ENCODE measurements at places on chromosomes 1 and 21. TPM values are rescaled to one million over a fixed set of nuclear protein-coding genes. Genes with fewer than 3 reads are reported as not detected.

GRCh38 chr1:156368889-156369684, at the start of gene RHBG:
TSS of gene RHBG (plus strand) at chr1:156369211. CDS start at chr1:156369250, 39 bp downstream.
- no peaks in the 10 kb centered on the region for H3K36me3 ChIP-seq
- H3K4me1 ChIP-seq, result no peaks in the 10 kb centered on the region
- no peak within 1 kb of the TSS for H3K27ac ChIP-seq
- peaks cover 28% of the 10 kb centered on the region for H3K27me3 ChIP-seq
- peak within 1 kb of the TSS; percentile 43 for H3K4me3 ChIP-seq

DNA sequence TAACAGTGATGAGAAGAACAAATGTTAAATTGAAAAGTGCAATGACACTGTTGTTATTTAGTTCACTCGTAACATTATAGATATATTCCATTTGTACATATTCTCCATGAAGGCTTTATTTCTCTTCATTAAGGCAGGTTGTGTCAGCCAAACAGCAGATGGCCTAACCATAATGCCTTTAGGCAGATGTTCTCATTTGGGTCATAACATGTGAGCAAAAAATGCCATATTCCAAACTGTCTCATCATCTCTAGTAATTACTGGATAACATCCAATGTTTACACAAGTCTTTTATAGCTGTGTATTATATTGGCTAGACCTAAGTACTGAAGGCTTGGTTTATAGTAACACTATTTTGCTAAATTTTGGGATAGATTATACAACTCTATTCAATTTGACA, 87.2 kb upstream of the CHODL start:
- H3K4me3 ChIP-seq, result no peak overlapping the region
- DNase-seq, result no peak
- no peaks in the 10 kb centered on the region for H3K36me3 ChIP-seq
- H3K27me3 ChIP-seq, result no peaks in the 10 kb centered on the region

- H3K27ac ChIP-seq, result no peak overlapping the region
- H3K27me3 ChIP-seq, result no peaks in the 10 kb centered on the region
- H3K36me3 ChIP-seq, result no peaks in the 10 kb centered on the region
Measured at GRCh38 chr1:180096584-180097325, 57.9 kb upstream of the QSOX1 start.

DNA sequence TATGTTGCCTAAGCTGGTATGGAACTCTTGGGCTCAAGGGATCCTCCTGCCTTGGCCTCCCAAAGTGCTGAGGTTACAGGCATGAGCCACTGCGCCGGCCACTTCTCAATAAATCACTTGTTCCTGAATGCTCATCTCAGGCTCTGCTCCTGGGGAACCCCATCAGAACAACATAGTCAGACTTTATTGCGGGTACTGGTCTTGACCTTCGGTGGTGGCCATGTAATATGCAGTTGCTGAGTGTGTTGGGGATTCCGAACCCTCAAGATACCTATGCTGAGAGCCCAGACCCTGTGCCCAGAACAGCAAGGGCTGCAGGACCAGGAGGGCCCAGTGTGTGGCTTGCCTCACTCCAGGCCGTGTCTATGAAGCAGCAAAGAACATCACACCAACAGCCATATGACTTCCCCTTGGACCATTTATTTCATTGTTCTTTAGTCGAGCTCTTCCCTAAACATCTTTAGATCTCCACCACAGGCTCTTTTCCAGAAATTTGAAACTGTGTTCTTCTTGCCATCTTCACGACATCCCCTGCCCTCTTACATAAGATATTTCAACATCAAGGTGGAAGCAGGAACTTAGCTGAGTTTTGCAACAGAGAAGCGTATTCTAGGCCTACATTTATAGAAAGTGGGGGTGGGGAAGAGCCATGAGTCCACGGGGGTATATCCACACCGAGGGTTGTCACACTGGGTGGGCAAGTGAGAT, 12.7 kb upstream of the SDHB start:
- no peak for DNase-seq
- peak overlapping the region; percentile 74 for H3K27ac ChIP-seq
- no peaks in the 10 kb centered on the region for H3K27me3 ChIP-seq
- no peaks in the 10 kb centered on the region for H3K36me3 ChIP-seq

DNA sequence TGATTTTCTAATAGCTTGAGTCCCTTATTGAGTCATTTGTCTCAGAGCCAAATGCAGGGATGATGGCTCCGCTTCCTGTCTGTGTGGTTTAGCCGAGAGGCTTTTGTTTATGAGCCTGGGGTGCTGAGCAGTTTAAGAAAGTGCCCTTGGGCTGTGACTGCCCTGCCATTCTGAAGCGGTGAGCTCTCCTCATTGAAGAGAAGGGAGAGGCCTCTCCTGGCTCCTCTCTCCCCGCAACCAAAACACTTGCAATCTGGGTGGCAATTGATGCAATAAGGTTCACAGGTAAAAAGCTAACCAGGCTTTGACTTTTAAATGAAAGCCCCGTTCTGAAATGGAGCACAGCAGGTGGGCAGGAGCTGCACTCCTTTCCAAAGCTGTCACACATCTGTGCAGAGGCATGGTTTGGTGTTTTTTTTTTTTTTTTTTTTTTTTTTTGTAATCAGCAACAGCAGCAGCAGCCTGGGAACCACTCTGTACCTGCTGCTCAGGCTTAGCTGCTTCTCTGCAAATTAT, 403.7 kb downstream of the SIPA1L2 start:
- no peaks in the 10 kb centered on the region for H3K27me3 ChIP-seq
- H3K4me3 ChIP-seq, result no peak overlapping the region
- H3K27ac ChIP-seq, result no peak overlapping the region
- H3K4me1 ChIP-seq, result no peaks in the 10 kb centered on the region

- no peak overlapping the region for H3K27ac ChIP-seq
- H3K27me3 ChIP-seq, result no peaks in the 10 kb centered on the region
- H3K36me3 ChIP-seq, result no peaks in the 10 kb centered on the region
- no peak overlapping the region for H3K4me3 ChIP-seq
- peaks cover 49% of the 10 kb centered on the region for H3K4me1 ChIP-seq
- DNase-seq, result no peak
Measured at GRCh38 chr1:59604191-59604590, 210.6 kb upstream of the HOOK1 start.

- no peak overlapping the region for H3K27ac ChIP-seq
- no peak for DNase-seq
- no peaks in the 10 kb centered on the region for H3K36me3 ChIP-seq
- H3K4me3 ChIP-seq, result no peak overlapping the region
- H3K4me1 ChIP-seq, result no peaks in the 10 kb centered on the region
- H3K27me3 ChIP-seq, result no peaks in the 10 kb centered on the region
Measured at GRCh38 chr1:211625040-211625439, 46.1 kb upstream of the SLC30A1 start.

GRCh38 chr1:22503721-22504410, 52.2 kb downstream of the ZBTB40 start:
- peaks cover 22% of the 10 kb centered on the region for H3K36me3 ChIP-seq
- H3K27me3 ChIP-seq, result no peaks in the 10 kb centered on the region
- no peak overlapping the region for H3K27ac ChIP-seq

- H3K4me1 ChIP-seq, result peaks cover 12% of the 10 kb centered on the region
- H3K4me3 ChIP-seq, result no peak overlapping the region
- H3K36me3 ChIP-seq, result no peaks in the 10 kb centered on the region
Measured at GRCh38 chr1:232627645-232628334, 2.1 kb downstream of the SIPA1L2 start.

DNA sequence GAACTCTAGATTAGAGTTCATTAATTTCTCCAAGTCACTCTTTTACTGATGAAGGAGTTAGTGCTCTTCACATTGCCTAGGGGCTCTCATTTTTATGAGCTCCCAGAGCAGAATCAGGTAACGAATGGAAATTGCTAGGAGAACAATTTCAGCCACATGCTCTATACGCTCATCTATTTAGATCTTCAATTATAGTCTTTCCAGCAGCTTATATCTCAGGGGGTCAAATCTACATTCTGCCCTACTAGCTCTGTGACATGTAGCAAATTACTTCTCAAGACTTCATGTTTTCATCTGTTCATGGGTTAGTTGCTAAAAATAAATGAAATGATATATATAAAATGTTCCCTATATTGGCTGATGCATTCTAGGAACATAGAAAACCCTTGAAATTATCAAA, 183.6 kb downstream of the PLPP3 start:
- H3K27me3 ChIP-seq, result no peaks in the 10 kb centered on the region
- DNase-seq, result no peak
- H3K27ac ChIP-seq, result no peak overlapping the region
- H3K4me3 ChIP-seq, result no peak overlapping the region
- no peaks in the 10 kb centered on the region for H3K36me3 ChIP-seq

DNA sequence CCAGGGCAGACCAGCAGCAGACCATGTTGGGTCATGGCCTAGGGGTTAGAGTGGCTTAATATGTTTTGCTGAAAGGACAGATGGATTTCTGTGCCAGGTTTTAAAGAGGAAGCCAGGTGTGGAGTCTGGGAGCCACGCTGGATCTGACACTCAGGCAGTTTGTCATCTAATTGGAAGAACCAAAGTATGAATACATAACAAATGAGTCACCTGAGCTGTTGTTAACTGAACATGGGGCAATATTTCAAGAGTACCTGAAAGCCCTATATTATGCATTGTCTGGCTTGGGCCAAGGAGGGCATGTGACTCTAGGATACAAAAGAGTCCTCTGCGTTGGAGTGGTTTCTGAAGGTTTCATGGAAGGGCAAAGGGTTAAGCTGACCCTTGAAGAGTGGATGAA, 70.6 kb downstream of the LMO4 start:
- H3K36me3 ChIP-seq, result no peaks in the 10 kb centered on the region
- no peak for DNase-seq
- no peaks in the 10 kb centered on the region for H3K4me1 ChIP-seq
- H3K27me3 ChIP-seq, result no peaks in the 10 kb centered on the region

DNA sequence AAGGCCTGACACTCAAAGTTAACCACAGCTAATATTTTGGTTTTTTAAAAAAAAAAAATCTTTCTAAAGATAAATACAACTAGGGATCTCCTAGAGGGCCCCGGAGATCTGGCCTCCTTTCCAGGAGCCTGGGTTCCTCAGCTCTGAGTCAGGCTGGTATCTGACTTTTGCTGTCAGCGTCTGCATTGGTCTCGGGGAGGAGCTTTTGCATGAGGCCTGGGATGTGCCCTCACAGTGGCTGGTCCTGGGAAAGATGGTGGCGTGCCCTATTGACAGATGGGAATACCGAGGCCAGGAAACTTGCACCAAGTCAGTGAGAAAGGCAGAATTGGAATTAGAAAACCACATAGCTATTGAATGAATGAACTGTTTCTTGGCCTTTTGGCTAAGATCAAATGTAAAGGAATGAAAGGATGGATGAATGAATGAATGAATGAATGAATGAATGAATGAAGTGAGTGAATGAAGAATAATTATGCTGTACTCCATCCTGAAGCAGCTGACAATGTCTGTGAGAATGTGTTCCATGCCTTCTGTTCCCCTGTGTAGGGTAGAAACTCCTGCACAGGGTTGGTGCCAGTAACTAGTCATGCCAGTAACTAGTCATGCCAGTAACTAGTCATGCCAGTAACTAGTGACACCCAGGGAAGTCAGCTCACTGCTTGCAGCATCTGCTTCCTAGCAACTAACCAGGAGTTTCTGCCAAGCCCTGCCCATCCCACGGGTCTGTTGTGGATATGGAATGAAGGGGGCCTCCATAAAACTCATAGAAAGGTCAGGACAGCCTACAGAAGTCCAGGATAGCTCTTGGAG, 242.5 kb upstream of the VAMP3 start:
- no peak overlapping the region for H3K27ac ChIP-seq
- no peaks in the 10 kb centered on the region for H3K4me1 ChIP-seq
- DNase-seq, result no peak

DNA sequence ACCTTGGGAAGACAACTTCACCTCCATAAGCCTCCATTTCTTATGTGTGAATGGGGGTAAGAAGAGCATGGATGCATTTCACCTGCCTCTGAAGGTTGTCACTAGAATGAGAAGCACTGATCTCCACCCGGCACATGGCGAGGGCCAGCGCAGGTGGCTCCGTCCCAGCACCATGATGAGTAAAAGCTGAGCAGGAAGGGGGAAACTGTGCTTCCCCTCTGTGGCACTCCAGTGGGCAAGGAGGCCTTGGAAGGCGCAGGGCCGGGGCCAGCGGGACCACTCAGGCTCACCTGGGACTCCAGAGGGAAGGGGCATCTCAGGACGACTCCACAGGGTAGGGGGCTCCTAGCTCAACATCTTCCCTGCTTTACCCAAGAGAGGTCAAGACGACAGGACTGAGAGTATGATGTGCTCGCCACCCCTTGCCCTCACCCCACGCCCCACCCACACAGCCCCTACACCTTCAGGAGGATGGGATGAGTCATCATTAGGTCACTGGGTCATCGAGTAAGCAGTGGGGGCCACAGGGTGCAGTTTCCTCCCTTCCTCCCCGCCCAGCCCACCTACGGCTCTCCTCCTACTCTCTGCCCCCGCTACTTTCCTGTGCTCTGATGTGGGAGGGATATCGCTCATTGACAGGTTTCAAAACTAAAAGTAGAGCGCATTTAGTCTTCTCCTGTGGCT, 112.1 kb downstream of the HIVEP3 start:
- no peaks in the 10 kb centered on the region for H3K27me3 ChIP-seq
- no peak overlapping the region for H3K4me3 ChIP-seq
- H3K4me1 ChIP-seq, result peaks cover 25% of the 10 kb centered on the region

DNA sequence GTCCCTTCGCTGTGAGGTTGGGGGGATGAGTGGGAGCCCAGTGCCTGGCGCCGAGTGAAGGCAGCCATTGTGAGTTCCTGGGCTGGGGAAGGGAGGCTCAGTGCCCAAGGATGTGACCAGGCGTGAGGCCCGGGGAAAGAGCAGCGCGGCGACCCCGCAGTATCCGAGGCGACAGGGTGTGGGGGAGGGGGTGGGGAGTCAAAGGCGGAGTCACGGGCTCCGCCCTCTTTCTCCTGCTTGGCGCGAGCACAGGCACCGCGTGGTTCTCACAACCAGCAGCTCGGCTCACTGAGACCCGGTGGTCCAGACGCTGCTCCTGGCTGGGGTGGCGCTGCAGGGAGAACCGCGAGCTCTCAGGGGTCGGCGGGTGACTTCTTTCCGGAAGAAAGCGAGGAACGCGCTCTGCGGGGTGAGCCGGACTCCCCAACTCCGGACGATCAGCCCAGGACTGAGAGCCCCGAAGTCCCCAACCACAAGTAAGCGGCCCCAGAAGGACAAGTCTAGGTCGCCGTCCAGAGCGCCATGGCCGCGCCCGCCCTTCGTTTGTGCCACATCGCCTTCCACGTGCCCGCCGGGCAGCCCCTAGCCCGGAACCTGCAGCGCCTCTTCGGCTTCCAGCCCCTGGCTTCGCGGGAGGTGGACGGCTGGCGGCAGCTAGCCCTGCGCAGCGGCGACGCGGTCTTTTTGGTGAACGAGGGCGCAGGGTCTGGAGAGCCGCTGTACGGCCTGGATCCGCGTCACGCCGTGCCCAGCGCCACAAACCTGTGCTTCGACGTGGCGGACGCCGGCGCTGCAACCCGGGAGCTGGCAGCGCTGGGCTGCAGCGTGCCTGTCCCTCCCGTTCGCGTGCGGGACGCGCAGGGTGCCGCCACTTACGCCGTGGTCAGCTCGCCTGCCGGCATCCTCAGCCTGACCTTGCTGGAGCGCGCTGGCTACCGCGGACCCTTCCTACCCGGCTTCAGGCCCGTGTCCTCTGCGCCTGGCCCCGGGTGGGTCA, at the start of gene HPDL:
HPDL (plus strand) TSS at position 269 of the 997 bp plus-strand sequence; CDS start at position 523, 254 bp downstream.
- H3K27me3 ChIP-seq, result no peaks in the 10 kb centered on the region
- DNase-seq, result peak; percentile 38
- peak within 1 kb of the TSS; percentile 33 for H3K27ac ChIP-seq
- peaks cover 5% of the 10 kb centered on the region for H3K4me1 ChIP-seq
- H3K36me3 ChIP-seq, result no peaks in the 10 kb centered on the region

- H3K4me3 ChIP-seq, result no peak overlapping the region
- no peaks in the 10 kb centered on the region for H3K36me3 ChIP-seq
- H3K27ac ChIP-seq, result no peak overlapping the region
- H3K27me3 ChIP-seq, result no peaks in the 10 kb centered on the region
- no peak for DNase-seq
Measured at GRCh38 chr21:44760376-44760775, 41.2 kb downstream of the UBE2G2 start.

KCNC4 gene
- 3.7 TPM for total RNA-seq

SPRR2E gene
- total RNA-seq, result not detected

TTC24 gene
- 3.6 TPM for total RNA-seq

CA6 gene
- not detected for total RNA-seq

SLAMF9 gene
- total RNA-seq, result not detected

S100A1 gene
- 390 TPM for total RNA-seq

Data from gastrocnemius medialis (tissue), 4 donors.